Endothelial cell (in vitro differentiated cells): ENCODE measurements at places on chromosomes 2 and 18. TPM values are rescaled to one million over a fixed set of nuclear protein-coding genes. Genes with fewer than 3 reads are reported as not detected.

Gene CXCR1
- not detected for total RNA-seq

GRCh38 chr2:146506851-146507250 lies 1338.0 kb upstream of the ACVR2A start:
- H3K27ac ChIP-seq, result no peak overlapping the region
- H3K36me3 ChIP-seq, result no peaks in the 10 kb centered on the region
- H3K4me1 ChIP-seq, result no peaks in the 10 kb centered on the region
- DNase-seq, result no peak
- no peaks in the 10 kb centered on the region for H3K27me3 ChIP-seq

GRCh38 chr18:44733069-44733753 lies 52.5 kb downstream of the SETBP1 start:
- DNase-seq, result no peak
- no peak overlapping the region for H3K27ac ChIP-seq
- H3K4me1 ChIP-seq, result peaks cover 56% of the 10 kb centered on the region

GRCh38 chr2:238985041-238985729 lies 137.3 kb downstream of the TWIST2 start:
- H3K27ac ChIP-seq, result no peak overlapping the region
- no peak for DNase-seq
- H3K36me3 ChIP-seq, result no peaks in the 10 kb centered on the region
- H3K27me3 ChIP-seq, result no peaks in the 10 kb centered on the region
- no peak overlapping the region for H3K4me3 ChIP-seq
